AG20443 (cell line): ENCODE measurements at places on chromosomes 7 and 10.

- peak; percentile 27 for DNase-seq
Measured at GRCh38 chr7:27166531-27167505, 1.5 kb upstream of the HOXA9 start.

GRCh38 chr7:131012477-131013031 is 278.5 kb upstream of the KLF14 start:
- peak; percentile 64 for DNase-seq

DNA sequence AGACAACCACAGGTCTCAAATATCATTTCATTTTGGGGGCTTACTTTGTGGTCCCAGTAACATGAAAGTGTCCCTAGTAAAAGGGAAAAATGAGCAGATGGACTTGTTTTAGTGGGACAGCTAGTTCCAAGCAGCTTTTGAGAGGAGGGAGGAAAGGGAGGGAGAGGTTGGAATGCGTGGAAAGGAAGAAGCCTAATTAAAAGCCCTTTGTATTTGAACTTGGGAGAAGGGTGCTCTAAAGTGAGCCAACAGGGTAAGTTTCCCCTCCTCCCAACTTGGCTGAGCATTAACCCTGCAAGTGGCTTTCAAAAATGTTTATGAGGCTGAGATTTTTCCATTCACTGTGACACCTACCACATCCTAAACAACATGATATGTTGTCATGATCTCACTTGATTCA is 38.8 kb upstream of the LYZL1 start:
- no peak for DNase-seq

DNA sequence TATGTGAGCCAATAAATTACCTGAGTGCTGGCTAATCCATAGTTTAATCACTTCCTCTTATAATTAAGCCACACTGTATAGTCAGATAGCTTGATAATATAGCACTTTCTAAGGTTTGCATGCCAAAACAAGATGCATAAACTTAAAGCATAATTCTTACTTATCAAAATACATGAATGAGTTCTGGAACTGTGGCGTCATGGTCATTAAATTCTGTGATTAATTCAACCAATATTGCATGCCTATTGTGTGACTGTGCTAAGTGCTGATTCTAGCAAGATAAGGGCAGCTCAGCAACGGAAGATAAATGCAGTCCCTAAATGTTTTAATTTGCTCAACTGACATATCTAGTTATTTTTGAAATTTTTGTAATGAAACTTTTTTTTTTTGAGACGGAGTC is 29.7 kb downstream of the HOXA1 start:
- peak; percentile 49 for DNase-seq

DNA sequence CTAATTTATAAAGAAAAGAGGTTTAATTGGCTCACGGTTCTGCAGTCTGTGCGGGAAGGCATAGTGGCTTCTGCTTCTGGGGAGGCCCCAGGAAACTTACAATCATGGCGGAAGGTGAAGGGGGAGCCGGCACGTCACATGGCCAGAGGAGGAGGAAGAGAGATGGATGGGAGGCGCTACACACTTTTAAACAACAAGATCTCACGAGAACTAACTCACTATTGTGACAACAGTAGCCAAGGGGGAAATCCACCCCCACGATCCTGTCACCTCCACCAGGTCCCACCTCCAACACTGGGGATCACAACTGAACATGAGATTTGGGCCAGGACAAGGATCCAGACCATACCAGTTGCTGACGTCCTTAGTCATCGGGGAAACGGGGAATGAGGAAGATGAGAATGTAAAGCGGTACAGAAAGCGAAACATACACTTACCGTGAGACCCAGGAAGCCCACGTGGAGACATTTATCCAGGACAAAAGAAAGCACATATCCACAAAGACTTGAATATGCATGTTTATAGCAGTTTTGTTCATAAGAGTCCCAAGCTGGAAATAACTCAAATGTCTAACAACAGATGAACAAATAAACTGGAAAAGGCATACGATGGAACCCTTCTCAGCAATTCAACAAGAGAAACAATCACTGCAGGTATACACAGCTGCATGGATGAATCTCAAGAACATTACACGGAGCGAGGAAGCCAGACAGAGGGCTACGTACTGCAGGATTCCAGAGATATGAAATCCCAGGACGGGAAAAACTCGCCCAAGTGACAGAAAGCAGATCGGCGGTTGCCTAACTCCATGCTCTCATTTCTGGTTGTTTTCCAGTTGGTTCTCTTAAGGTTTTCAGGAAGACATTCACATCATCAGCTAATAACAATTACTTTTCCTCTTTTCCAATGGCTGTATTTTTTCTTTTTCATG is 26.2 kb upstream of the INPP5A start:
- DNase-seq = no peak

DNA sequence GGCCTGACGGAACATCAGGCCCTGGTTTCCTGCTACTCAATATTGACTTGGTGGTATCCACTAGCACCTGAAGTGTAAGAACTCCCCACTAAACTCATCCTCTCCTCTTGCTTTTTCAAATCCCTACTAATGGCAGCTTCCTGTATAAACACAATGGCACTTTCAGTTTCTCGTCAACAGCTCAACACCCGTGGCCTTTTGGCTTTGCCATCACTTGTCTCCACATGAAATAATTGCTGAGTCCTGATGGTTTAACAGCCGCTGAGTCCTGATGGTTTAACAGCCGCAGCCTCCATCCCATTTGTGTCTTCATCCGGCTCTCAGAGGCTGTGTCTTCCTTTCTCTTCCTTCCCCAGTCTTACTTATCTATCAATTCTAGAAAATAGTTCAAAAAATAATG is 261.4 kb upstream of the PITRM1 start:
- no peak for DNase-seq

DNA sequence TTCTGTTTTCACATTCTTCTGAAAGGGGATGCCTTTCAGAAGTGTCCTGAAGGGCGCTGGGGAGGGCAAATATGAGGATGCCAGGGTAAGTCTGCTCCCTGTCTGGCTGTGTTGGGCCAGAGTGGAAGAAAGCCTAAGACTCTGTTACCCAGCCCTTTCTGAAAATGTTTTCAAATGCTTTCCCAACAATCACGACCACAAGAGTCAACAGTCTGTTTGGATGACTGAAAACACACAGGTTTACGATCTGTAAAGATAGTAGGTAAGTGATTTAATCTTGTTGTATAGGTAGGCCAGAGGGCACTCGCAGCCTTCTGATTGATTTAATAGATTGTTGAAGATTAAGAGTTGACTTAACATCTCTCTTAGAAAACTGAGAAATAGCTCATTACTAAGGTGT is 13.2 kb downstream of the SGPL1 start:
- no peak for DNase-seq

DNA sequence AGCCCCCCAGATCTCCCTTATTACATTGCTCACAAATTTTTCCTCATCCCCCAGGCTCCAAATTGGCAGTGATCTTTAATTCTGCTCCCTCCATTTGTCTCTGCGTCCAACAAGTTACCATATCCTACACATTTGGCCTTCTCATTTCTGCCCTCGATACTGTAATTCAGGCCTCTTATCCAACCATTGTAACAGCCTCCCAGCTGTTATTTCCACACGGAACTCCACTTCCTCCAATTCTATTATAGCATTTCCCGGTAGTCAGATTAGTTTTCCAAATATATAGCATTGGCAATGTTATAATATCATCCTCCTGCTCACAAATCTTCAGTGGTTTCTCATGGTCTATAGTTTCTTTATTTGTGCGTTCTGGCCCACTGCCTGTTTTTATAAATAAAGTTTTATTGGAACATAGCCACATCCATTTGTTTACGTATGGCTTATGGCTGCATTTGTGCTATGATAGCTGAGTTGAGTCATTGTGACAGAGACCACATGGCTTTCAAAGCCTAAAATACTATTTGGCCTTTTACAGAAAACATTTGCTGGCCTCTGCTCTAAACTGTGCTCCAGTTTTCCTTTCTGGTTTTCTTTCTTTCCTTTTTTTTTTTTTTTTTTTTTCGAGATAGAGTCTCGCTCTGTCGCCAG is 126.5 kb upstream of the ZNF438 start:
- DNase-seq = no peak

DNA sequence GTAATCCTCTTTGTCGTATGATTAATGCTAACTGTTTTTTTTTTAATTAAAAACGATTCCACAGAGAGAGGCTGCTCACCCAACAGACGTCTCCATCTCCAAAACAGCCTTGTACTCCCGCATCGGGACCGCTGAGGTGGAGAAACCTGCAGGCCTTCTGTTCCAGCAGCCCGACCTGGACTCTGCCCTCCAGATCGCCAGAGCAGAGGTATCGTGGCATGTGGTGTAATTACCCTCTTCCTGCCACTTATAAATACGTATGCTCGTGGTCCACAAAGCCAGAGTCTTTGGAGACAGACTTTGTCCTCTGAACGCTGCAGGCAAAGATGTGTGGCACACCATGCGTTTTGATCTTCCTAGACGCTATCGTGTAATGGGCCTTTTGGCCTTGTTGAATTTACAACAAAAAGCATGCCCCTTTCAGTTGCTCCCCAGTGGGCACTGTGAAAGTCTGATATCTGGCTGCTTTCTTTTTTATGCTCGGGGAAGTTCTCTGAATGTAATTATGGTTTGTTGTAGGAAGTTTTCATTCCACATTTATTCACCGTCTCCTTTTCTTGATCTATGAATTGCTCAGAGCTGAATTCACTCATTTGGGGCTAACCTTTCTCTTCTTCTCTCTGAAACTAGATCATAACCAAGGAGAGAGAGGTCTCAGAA is 33.6 kb upstream of the BTBD16 start:
- DNase-seq = no peak

GRCh38 chr7:81715984-81716588 is 53.8 kb downstream of the HGF start:
- no peak for DNase-seq

DNA sequence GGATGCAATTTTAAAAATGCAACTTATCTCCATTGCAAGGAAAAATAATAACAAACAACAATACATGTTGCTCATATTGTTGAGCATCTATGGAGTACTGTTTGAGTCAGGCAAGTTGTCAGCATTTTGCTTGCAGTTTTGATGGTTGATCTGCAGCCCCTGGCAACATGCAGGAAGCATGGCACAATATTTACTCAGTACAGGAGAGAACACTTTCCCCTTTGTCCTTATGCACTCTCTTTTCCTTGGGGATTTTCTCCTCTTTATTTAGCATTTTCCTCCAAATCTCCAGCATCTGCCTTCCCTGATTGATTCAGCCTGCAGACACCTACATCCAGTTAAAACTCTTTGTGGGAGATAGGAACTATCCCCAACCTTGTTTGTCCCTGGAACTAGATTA is 620.5 kb upstream of the LRRN3 start:
- no peak for DNase-seq

GRCh38 chr7:74216361-74216761 is 6.6 kb downstream of the LAT2 start:
- no peak for DNase-seq

DNA sequence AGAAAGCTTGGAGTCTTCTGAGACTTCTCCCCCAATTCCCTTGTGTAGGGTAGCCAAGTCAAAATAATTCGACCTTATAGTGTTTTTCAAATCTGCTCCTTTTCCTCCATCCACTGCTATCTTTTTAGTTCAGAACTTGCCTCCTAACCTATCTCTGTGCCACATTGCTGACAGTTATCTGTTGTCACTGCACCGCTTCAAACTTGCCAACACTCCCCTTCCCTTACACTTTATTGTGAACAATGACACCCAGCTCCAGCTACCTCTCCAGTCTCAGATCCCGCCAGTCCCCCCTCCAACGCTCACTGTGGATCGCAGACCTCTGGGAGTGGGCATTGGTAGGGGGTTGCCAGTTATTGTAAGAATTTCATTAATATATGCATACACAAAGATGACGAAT is 16.3 kb upstream of the HPS1 start:
- no peak for DNase-seq

- no peak for DNase-seq
Measured at GRCh38 chr7:79912213-79912633, 222.4 kb upstream of the GNAI1 start.

GRCh38 chr7:157377436-157378124 is 40.8 kb downstream of the DNAJB6 start:
- no peak for DNase-seq

GRCh38 chr7:101125989-101126650 is 784 bp upstream of the SERPINE1 start:
- peak; percentile 54 for DNase-seq

GRCh38 chr10:48958598-48959190 is 19.1 kb upstream of the LRRC18 start:
- DNase-seq = no peak

DNA sequence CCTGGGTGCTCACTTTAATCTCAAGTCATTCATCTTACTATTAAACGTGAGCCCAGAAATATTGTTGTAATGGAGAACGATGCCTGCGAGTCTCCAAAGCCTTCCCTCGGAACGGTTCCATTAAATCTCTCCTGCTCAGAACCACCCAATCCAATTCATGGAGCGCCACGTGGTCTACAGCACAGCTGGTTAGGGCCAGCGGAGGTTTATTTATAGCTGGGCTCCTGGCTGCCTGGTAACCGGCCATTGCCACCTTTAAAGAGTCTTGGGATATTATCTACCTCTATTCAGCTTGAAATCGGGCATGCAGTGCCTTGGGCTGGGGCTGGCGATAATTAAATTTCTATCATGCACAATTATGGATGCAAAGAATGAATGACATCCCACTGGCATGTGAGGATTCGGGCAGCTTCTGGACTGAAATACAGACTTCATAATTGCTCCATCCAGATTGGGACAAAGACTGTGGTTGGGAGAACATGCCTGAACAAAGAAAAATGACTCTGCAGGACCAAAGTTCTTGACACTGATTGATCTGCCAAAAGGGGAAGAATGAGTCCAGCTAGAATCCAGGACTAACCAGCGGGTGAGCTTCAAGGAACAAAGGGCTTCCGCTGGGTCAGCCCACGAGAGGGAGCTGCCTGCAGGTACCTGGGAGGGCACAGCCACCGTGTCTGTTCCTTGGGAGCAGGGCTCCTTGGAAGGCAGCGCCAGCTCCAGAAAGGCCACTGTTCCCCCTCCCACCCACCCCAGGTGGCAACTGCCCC is 7.3 kb downstream of the FAM20C start:
- no peak for DNase-seq

DNA sequence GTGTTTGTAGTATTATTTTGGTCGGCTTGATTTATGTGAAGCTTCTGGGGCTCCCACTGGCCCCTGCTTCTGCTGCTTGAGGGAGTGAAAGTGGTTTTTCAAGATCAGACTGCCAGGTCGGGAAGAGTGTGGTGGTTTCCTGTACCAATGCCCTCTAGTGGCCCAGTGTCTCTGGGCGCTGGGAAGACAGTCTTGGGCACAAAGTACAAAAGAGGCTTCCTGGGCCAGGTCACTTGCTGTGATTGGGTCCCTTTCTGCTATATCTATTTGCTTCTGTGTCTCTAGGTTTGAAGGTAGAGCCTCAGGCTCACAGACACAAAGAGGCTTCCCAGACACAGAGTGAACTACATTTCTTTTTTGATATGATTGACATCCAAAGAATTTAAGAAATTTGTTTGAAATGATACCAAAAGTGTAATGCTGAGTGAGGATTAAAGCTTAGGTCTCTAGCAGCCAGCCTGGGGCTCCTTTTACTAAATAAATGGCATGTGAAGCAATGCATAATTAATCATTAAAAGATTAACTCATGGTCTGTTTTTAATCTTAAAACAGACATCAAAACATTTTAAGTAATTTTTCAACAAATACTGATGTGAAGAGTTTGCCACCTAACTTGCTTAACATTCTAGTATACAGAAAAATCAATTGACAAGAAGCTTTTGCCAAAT is 36.3 kb downstream of the ABCB1 start:
- DNase-seq = peak; percentile 14
